ENCODE measurements at places on chromosomes 2 and 18.

GRCh38 chr2:194090251-194090905, 1566.6 kb upstream of the SLC39A10 start:
- no peak overlapping the region for H3K27ac ChIP-seq
- H3K4me1 ChIP-seq, result no peaks in the 10 kb centered on the region
- DNase-seq, result no peak
- no peak overlapping the region for H3K4me3 ChIP-seq

- no peaks in the 10 kb centered on the region for H3K36me3 ChIP-seq
- no peak overlapping the region for H3K4me3 ChIP-seq
- DNase-seq, result no peak
- peaks cover 6% of the 10 kb centered on the region for H3K4me1 ChIP-seq
These were observed 132.4 kb downstream of the PXDN start for GRCh38 chr2:1611886-1612285.

DNA sequence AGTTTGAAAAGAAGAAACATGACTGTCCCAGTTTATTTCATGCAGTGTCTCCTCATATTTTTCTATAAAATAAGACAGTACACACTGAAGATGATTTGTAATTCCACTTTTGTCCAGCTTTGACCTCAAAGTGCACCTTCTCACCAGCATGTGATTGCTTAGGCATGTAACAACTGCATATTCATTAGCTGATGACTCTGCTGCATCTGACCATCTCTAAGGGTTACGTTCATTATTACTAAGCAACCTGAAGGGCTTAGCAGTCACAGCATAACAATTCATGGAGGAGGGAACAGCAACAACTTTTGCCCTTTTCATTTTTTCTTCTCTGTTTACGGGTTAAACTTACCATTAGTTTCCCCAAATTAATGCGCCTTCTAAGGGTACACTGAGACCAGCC, 330.6 kb upstream of the PIK3C3 start:
- no peak overlapping the region for H3K27ac ChIP-seq
- H3K4me1 ChIP-seq, result no peaks in the 10 kb centered on the region
- DNase-seq, result no peak
- no peaks in the 10 kb centered on the region for H3K36me3 ChIP-seq

DNA sequence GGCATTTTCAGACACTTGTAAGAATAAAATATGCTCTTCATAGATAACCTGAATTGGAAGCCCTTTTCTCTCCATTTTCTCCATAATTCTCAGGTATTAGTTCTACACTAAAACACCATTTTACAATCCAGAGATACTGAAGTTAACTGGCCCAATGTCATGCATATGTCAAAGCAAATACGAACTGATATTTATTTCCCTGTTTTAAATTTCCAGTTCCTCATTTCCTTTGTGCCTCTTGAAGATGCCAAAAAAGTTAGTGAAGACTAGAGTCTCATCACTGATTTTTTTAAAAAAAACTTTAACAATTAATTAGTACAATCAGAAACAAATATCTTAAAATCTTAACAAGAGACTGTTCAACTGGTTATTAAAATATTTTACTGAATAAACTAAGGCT, 52.8 kb upstream of the ITGB6 start:
- peaks cover 6% of the 10 kb centered on the region for H3K4me1 ChIP-seq
- H3K27ac ChIP-seq, result no peak overlapping the region
- DNase-seq, result no peak
- no peaks in the 10 kb centered on the region for H3K27me3 ChIP-seq

DNA sequence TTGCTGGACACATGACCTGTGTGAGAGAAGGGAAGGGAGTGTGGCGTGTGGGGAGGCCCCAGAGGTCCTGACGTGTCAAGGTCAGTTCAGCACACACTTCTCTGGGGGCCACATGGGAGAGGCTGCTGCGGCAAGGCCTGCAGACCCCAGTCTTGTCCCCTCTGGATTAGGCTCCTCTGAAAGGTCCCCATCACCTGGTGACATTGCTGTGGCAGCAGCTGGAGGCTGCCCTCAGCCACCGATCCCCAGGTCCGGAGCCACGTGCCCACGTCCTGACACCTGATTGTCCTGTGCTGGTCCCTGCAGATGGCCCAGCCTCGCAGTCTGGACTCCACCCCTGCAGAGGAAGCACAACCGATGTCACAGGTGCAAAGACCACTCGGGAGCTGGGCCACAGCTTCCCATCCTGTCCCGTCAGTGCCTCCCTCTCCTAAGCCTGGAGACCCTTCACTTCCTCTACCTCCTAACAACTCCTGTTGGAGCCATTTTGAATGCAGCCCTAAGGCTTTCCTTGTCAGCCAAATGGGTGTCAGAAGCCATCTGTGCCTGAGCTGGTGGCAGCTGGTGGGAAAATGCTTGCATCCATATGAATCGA, 12.7 kb downstream of the TMEM177 start:
- H3K27me3 ChIP-seq, result peaks cover 10% of the 10 kb centered on the region
- DNase-seq, result no peak
- no peaks in the 10 kb centered on the region for H3K36me3 ChIP-seq
- no peak overlapping the region for H3K4me3 ChIP-seq
- H3K27ac ChIP-seq, result no peak overlapping the region

GRCh38 chr2:80719607-80720006, 415.1 kb upstream of the LRRTM1 start:
- H3K4me3 ChIP-seq, result no peak overlapping the region
- no peaks in the 10 kb centered on the region for H3K27me3 ChIP-seq
- H3K36me3 ChIP-seq, result no peaks in the 10 kb centered on the region
- no peak overlapping the region for H3K27ac ChIP-seq
- no peak for DNase-seq

GRCh38 chr2:27890924-27891672, 569 bp downstream of the BABAM2 start:
- H3K36me3 ChIP-seq, result peaks cover 2% of the 10 kb centered on the region
- peak overlapping the region; percentile 81 for H3K27ac ChIP-seq
- H3K4me1 ChIP-seq, result peaks cover 2% of the 10 kb centered on the region
- peak; percentile 83 for DNase-seq
- H3K27me3 ChIP-seq, result no peaks in the 10 kb centered on the region
- peak overlapping the region; percentile 85 for H3K4me3 ChIP-seq

- H3K4me1 ChIP-seq, result peaks cover 3% of the 10 kb centered on the region
- H3K4me3 ChIP-seq, result no peak overlapping the region
- no peak overlapping the region for H3K27ac ChIP-seq
- no peaks in the 10 kb centered on the region for H3K27me3 ChIP-seq
- DNase-seq, result peak; percentile 69
These were observed 8.6 kb downstream of the CCNT2 start for GRCh38 chr2:134927195-134927594.

DNA sequence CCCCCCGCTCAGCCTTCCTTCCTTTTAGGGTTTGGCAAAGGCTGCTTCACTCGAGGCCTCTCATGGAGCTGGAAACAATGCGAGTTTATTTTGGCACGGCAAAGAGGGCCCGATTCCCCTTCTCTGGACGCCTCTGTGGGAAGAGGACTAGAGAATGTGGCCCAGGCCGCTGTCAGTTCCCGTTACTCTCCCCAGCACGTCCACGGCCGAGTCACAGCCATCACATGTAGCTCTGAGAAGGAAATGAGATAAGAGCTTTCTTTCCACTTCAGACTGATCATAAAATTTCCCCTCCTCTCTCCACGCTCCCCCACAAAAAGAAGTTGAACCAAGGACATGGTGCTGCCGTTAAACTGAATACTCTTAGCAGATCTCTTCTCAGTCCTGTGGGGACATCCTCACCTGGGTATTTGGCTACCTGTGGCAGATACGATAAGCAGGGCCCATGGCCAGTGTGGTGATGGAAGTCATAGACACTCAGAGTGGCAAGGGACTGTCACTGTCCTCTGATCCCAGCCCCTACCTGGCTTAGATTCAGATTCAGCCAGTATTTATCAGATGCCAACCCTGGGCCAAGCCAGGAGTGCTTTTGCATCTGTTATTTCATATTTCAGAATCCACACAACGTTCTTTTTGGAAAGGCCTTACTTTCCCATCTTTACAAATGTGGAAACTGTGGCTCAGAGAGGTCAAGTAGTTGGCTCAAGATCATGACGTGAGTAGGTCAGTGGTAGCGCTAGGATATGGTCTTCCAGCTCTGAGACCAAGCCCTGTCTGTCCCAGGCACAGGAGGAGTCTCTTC, 101.2 kb downstream of the MCFD2 start:
- H3K4me1 ChIP-seq, result peaks cover 26% of the 10 kb centered on the region
- peak overlapping the region; percentile 97 for H3K27ac ChIP-seq

- no peaks in the 10 kb centered on the region for H3K36me3 ChIP-seq
- no peaks in the 10 kb centered on the region for H3K4me1 ChIP-seq
- no peak overlapping the region for H3K4me3 ChIP-seq
- no peak overlapping the region for H3K27ac ChIP-seq
These were observed 138.1 kb downstream of the B3GNT2 start for GRCh38 chr2:62334009-62334408.

- H3K36me3 ChIP-seq, result peaks cover 27% of the 10 kb centered on the region
- no peak for DNase-seq
- no peaks in the 10 kb centered on the region for H3K27me3 ChIP-seq
- peaks cover 20% of the 10 kb centered on the region for H3K4me1 ChIP-seq
- peak overlapping the region; percentile 82 for H3K4me3 ChIP-seq
These were observed 1.7 kb downstream of the EMILIN1 start for GRCh38 chr2:27080140-27080469.

- peak; percentile 87 for DNase-seq
- no peaks in the 10 kb centered on the region for H3K27me3 ChIP-seq
- H3K4me3 ChIP-seq, result no peak overlapping the region
- no peak overlapping the region for H3K27ac ChIP-seq
- peaks cover 12% of the 10 kb centered on the region for H3K4me1 ChIP-seq
These were observed 14.7 kb upstream of the PUM2 start for GRCh38 chr2:20365249-20365817.

DNA sequence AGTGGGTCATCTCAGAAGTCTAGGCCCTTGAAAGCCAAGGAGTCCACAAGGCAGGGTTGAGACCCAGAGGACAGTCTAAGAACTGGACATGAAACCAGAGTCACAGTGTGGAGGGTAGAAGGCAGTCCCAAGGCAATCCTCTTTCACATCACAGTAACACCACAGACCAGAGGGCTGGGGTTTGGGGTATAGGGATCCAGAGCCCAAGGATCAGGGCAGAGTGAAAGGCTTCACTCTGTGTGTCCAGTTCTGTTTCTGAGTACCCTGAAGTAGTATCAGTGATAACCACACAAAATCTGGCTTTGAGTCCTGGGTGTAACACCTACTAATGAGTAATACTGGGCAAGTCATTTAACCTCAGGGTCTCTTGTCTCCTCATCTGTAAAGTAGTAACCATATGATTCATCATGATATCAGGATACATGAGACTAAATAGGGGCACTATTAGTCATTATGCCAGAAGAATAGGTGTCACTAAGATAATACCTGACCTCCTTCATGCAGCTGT, 91.0 kb downstream of the ICA1L start:
- H3K4me3 ChIP-seq, result no peak overlapping the region
- no peak overlapping the region for H3K27ac ChIP-seq
- H3K36me3 ChIP-seq, result 0 out of 2 replicates have a peak, but pooled peaks cover 4% of the 10 kb centered on the region
- H3K27me3 ChIP-seq, result no peaks in the 10 kb centered on the region
- H3K4me1 ChIP-seq, result peaks cover 3% of the 10 kb centered on the region

- H3K36me3 ChIP-seq, result no peaks in the 10 kb centered on the region
- H3K27me3 ChIP-seq, result peaks cover 4% of the 10 kb centered on the region
- H3K4me3 ChIP-seq, result no peak overlapping the region
These were observed 40.1 kb downstream of the UNC50 start for GRCh38 chr2:98648451-98648850.

DNA sequence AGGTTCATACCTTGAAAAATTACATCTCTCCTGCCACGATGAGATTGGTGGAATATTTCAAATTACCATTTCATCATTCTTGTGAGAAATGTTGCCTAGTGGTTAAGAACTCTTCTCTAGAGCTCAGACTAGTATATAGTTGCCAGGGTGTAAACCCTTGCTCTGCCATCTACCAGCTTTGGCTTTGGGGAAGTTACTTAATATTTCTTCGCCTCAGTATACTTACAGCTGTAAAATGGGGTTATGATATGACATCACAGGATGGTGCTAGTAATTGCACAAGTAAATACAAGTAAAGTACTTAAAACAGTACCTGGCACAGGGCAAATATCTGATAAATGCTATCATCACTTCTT, 1.5 kb downstream of the SPOPL start:
- no peak overlapping the region for H3K27ac ChIP-seq
- H3K36me3 ChIP-seq, result no peaks in the 10 kb centered on the region
- peak overlapping the region; percentile 97 for H3K4me3 ChIP-seq
- no peak for DNase-seq
- H3K4me1 ChIP-seq, result no peaks in the 10 kb centered on the region

GRCh38 chr2:224187220-224187619, 148.1 kb upstream of the SERPINE2 start:
- no peaks in the 10 kb centered on the region for H3K27me3 ChIP-seq
- no peak overlapping the region for H3K4me3 ChIP-seq
- DNase-seq, result no peak
- H3K27ac ChIP-seq, result no peak overlapping the region

DNA sequence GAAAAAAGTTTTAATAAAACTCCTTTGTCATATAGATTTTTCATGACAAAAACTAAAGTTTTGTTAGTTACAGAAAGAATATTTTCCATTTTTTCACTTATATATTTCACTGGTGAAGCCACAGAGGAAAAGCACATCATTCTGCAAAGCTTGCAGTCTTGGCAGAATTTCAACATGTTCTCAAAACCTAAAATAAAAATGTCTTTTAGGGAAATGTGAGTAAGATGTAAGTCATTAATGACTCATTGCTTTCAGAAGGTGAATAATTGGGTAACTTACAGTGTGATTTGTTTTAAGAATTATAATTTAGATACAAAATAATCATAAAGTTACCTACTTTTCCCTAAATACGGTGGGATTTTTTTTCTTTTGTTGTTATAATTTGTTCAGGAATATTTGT, 43.4 kb upstream of the TNFRSF11A start:
- no peak overlapping the region for H3K4me3 ChIP-seq
- H3K27me3 ChIP-seq, result no peaks in the 10 kb centered on the region
- H3K36me3 ChIP-seq, result peaks cover 8% of the 10 kb centered on the region

DNA sequence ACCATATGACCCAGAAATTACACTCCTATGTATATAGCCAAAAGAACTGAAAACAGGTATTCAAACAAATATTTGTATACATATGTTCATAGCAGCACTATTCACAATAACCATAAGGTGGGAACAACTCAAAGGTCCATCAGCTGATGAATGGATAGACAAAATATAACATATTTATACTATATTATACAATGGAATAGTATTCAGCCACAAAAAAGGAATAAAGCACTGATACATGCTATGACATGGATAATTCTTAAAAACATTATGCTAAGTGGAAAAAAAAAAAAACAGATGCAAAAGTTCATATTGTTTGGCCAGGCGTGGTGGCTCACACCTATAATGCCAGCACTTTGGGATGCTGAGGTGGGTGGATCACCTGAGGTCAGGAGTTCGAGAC, 52.0 kb downstream of the SLC25A12 start:
- DNase-seq, result no peak
- no peak overlapping the region for H3K4me3 ChIP-seq

GRCh38 chr2:227503433-227504406, 31.8 kb downstream of the AGFG1 start:
- H3K36me3 ChIP-seq, result peaks cover 3% of the 10 kb centered on the region
- H3K27ac ChIP-seq, result no peak overlapping the region
- peak; percentile 57 for DNase-seq

DNA sequence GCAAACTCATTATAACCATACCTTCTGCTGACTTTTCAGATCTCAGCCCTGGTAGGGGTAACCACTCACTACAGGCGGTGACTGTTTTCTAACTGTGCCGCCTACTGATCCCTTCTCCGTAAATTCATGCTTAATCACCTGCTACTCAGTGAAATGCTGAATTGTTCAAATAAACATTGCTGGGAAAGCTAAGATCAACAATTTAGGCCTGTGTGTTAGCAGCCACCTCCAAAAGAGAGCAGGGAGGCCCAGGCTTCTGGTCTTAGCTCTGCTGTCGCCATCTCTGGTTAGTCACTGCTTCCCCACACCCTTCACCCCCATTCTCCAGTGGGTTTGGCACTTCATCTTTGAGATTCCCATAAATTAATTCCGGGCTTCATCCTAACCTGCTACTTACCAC, 21.8 kb upstream of the NT5C1B start:
- no peak overlapping the region for H3K4me3 ChIP-seq
- no peaks in the 10 kb centered on the region for H3K36me3 ChIP-seq
- peak; percentile 90 for DNase-seq
- H3K4me1 ChIP-seq, result peaks cover 6% of the 10 kb centered on the region
- H3K27ac ChIP-seq, result peak overlapping the region; percentile 19
- peaks cover 5% of the 10 kb centered on the region for H3K27me3 ChIP-seq
